Mesothelial cell of epicardium (in vitro differentiated cells): ENCODE measurements at places on chromosomes 13 and 19.

GRCh38 chr13:100589178-100589725, 663 bp upstream of the GGACT start:
- DNase-seq: no peak

GRCh38 chr13:20544201-20544923, 18.7 kb upstream of the CRYL1 start:
- no peak for DNase-seq

- no peak for DNase-seq
These were observed 21.1 kb upstream of the ZSCAN18 start for GRCh38 chr19:58118979-58119733.

DNA sequence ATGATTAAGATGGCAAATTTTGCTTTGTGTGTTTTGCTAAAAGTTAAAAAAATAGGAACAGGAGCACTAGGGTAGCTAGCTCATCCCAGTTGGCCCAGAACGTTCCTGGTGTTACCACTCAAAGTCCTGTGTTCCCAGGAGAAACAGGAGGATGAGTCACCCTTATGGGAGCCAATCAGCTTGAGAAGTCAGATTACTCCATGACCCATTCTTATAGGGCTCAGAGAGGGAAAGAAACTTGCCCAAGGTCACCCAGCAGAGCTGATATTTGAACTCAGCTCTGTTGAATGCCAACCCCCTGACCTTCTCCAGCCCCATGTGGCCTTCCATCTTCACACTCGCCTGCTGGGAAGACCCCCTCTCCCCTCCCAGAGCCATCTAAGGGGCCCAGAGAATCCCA, 13.0 kb downstream of the NMRK2 start:
- DNase-seq: no peak

GRCh38 chr19:49106648-49107135, 7.5 kb upstream of the LIN7B start:
- DNase-seq: peak; percentile 72

DNA sequence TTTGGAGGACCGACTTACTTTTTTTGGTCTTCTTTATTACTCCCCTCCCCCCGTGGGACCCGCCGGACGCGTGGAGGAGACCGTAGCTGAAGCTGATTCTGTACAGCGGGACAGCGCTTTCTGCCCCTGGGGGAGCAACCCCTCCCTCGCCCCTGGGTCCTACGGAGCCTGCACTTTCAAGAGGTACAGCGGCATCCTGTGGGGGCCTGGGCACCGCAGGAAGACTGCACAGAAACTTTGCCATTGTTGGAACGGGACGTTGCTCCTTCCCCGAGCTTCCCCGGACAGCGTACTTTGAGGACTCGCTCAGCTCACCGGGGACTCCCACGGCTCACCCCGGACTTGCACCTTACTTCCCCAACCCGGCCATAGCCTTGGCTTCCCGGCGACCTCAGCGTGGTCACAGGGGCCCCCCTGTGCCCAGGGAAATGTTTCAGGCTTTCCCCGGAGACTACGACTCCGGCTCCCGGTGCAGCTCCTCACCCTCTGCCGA, 409 bp downstream of the FOSB start:
- DNase-seq: peak; percentile 53
